ENCODE measurements at places on chromosomes 7 and 10.

GRCh38 chr7:129741743-129742213, 130.3 kb downstream of the NRF1 start:
- no peak for DNase-seq

- DNase-seq, result no peak
Observed at GRCh38 chr7:78864339-78864738, 589.1 kb downstream of the MAGI2 start.

GRCh38 chr10:7817984-7818294, 366 bp upstream of the TAF3 start:
- no peak for DNase-seq

DNA sequence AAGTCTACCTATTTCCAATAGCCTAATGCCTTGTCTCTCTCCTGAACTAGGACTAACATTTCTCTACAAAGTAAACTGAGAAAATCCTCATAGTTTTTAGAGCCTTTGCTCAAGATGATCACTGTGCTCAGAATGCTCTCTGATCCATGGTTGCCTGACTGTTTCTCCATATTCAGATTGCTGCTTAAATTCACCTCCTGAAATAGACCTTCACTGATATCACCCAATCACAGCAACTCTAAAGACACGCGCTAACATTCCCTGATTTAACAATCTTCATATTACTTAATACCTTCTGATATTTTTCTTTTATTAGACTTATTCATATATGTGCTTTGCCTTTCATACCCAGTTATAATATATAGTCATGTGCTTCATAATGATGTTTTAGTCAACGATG, 148.9 kb upstream of the SP4 start:
- no peak for DNase-seq

- no peak for DNase-seq
Observed at GRCh38 chr7:43721193-43721806, 8.0 kb downstream of the COA1 start.

DNA sequence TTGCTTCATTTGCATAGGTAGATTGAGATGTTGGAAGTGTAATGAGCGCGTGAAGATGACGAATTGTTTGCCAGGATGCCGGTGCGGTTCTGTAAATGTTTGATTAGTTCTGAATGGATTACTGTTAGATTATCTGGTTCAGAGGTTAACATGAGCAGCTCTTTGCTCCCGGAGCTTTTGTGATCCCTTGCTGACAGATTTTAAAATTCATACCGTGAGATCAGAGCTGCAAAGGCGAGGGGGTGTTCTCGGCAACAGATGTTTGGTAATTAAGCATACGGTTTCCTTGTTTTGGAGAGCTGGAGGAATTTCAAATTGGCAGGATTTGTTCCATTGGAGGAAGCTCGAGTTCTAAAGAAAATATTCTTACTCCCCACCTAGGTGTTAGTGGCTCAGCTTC, 237.8 kb upstream of the GPR26 start:
- no peak for DNase-seq

- no peak for DNase-seq
Observed at GRCh38 chr7:90455163-90456030, 14.0 kb upstream of the PTTG1IP2 start.

- no peak for DNase-seq
Observed at GRCh38 chr10:125102246-125102645, 58.1 kb downstream of the CTBP2 start.

DNA sequence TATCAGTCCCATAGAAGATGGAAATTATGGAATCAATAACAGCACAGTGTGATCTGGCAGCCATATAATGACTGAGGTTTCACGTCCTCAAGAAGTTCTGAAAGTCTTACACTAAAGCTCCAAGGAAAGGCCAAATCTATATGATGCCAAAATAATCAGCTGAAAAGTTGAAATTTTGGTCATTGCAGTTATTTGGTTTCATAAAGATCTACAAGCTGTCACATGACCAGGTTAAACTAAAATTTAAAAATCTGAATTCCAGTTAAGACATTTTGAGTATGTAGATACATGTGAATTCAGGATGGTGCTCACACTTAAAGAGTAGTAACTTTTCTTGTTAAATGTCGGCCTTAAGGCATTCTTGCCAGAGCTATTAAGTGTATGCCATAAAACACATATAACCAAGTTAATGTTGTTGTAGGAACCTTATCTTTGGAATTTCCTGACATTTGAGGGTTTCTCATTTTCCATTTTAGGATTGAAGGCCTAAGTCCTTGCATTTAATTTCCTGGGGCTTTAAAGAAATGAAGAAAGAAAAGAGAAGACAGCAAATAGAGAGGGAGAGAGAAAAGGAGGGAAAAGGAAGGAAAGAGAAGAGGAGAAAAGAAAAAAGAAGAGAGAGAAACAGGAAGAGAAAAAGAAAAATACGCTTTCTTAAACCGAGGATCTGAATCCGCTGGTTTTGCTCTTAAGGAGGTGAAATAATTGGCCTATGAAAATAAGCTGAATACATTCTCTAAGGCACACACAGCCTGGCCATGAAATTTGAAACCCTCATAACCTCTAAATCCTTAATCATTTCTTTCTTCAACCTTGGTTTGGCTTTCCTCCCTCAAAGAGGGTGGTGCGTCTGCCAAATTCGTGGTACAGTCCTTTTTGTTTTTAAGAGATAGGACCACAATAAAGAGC, 43.8 kb downstream of the DENND2A start:
- no peak for DNase-seq

DNA sequence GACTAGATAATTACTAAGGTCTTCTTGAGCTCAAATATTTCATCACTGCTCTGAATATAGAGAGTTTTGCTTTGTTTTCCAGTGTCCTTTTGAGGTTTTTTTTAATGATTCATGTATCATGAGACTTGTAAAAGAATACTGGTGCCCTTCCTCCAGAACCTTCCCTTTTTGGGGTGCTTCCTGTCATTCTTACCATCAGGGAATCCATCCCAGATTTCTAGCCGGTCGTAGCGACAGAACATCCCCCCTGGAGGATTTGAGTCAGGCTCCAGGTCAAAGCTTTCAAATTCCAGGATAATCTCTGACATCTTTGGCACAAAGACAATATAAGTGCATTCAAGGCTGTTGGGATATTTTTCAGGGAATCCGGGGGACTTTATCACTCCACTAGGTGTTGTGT, 71.0 kb downstream of the NRP1 start:
- no peak for DNase-seq

DNA sequence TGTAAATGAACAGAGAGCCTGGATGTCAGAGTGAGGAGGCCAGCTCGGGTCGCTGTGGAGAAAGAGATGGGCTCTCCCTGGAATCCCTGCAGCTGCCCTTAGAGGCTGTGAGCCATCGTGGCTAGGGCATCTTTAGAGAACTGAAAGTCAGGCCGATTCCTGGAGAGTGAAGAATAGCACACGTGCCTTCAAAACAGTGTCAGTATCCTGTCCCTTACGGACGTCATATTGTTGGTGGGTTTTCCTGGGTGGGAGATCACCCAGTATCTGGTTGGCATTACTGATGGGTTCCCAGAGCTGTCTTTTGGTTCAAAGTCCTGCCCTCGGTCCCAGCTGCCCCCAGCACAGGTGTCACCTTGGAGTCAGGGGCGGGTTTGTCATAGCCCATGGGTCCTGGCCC, 25.3 kb downstream of the IKZF1 start:
- no peak for DNase-seq

GRCh38 chr10:115417585-115418265, 324.6 kb downstream of the ATRNL1 start:
- no peak for DNase-seq

- no peak for DNase-seq
Observed at GRCh38 chr10:1631282-1631681, 106.0 kb downstream of the ADARB2 start.

- no peak for DNase-seq
Observed at GRCh38 chr10:117399341-117400196, 24.3 kb upstream of the PDZD8 start.

Measured in stimulated activated CD4-positive, alpha-beta T cell treated with anti-CD3 and anti-CD28 coated beads, Interleukin-12 subunit alpha, Interleukin-12 subunit beta, amount 100 ng/mL, for 48 hours (primary cell).